Activated T-cell treated with anti-CD3 and anti-CD28 coated beads, Interleukin-2, amount 50 U/mL, for 1 hour (primary cell): ENCODE measurements at places on chromosomes 5 and 9.

DNA sequence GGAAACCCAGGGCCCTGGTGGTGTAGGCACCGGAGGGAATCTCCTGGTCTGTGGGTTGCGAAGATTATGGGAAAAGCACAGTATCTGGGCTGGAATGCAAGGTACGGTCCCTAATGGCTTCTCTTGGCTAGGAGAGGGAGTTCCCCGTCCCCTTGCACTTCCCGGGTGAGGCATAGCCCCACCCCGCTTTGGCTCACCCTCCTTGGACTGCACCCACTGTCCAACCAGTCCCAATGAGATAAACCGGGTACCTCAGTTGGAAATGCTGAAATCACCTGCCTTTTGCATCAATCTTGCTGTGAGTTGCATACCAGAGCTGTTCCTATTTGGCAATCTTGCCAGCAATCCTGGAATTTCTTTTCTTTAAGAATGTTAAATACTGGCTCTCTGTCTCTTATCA is 1429.1 kb downstream of the MAT2B start:
- no peak for DNase-seq

- no peak for DNase-seq
Measured at GRCh38 chr5:177336603-177337494, 14.6 kb downstream of the LMAN2 start.

- DNase-seq, result no peak
Measured at GRCh38 chr5:1244976-1245375, 19.8 kb downstream of the SLC6A18 start.

DNA sequence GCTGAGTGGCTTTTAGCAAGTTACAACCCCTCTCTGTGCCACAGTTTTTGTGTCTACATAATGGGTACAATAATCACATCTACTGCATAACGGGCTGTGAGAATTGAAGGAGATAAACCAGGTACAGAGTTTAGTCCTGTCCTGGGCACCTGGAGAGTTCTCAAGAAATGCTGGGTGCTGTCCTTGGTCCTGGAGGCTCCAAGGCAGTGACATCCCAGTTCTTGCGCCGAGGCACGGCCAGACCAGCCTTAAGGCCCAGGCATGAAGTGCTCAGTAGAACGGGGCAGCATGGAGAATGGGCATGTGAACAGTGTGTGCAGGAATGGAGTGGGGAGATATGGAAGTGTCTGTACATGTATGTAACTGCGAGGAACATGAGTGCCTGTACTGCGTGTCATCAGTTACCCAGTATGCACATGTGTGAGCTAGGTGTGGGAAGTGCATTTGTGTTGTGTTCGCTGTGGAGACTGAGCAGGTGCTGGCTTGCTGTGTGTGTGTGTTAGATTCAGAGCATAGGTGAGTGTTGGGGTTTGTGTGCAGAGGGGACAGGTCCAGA is 6.3 kb upstream of the UNC5A start:
- DNase-seq, result no peak

DNA sequence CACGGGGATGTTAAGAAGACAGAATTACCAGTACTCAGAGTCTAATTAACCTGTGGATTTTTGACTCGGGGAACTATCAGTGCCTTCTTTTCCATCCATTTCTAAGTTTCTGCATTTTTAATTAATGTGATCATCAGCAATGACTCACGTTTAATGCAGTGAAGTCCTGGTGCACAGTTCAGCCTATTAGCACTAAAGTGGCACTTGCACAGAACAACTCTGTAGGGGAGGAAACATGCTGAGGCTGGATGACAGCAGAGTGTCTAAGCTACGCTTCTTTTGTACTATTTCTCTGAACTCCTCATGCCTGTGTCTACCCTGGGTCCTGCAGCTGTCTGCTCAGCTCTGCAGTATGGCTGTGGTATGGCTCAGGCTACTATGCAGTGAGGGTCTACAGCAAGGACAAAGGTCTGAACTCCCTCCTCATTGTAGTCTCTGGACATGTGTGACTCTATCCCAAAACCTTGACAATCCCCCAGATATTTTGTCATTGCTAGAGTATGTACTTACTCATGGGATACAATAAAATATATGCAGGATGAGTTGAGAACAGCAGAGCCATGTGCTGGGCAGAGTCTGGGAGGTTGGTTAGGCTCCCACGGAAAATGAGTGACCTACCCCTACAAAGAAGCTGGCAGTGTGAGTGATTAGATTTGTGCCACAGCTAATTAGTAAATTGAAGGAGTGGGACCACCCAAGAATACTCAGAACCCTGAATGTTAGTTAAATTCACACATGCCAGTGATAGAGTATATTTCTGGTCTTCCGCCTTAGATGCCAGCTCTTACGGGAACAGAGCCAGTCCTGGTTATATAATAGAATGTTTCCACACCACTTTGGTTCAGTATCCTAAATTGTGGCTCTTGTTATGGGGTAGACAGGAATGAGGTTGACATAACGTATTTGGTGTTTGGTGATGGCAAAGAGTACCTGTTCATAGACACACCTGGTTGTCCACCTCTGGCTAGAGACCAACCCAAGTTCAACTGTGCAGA is 148.0 kb downstream of the GHR start:
- no peak for DNase-seq

GRCh38 chr5:74598731-74599130 is 41.8 kb downstream of the ENC1 start:
- DNase-seq, result no peak

GRCh38 chr5:94361161-94361560 is 257.2 kb downstream of the KIAA0825 start:
- DNase-seq, result no peak

DNA sequence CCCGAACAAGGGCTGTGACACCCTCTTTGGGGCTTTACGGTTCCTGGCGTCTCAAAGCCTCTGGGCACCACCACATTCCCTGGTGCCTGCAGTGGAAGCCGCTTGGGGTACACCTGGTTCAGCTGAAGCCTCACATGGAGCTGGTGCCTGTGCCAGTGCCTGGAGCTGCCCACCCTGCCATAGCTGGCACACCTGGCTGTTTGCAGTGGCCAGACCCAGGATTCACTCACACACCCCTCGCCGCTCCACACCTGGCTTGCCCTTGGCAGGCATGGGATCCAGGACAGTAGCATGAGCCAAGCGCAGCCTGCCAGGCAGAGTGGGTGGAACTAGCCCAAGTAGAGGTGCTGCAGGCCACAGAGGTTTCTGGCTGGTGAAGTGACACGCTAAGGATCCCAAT is 641.8 kb downstream of the TLE4 start:
- no peak for DNase-seq

DNA sequence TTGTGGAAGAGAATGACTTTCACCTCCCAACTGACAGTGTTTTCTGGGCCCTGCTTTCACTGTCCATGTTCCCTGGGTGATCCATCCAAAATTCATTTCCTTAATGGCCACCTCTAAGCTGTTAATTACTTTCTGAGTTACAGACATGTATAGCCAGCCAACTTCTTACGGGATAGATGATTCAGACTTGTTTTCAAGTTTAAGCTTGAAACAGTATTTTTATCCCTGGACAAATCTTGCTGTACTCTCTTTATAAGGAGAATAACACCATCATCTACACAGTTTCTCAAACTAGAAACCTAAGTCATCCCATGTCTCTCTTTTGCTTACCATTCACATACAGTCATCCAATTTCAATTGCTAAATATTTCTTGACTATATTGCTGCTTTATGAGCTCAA is 6.9 kb downstream of the FAM174A start:
- no peak for DNase-seq

DNA sequence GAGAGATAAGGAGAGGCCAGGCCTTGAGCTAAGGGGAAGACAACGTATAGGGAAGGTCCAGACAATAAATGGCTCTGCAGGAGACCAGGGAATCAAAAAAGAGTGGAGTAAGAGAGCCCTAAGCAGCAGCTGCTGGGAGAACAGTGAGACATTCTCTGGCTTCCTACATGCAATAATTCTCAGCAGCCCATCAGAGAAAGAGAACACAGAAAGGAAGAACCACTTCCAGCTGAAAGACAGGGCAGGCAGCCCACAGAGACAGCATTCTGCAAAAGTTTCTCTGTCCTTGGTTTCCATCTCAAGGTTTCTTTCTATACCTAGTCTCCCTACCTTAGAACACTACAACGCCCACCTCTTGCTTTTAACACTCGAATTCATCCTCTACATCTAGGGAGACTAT is 189.9 kb downstream of the DEPDC1B start:
- DNase-seq, result no peak

DNA sequence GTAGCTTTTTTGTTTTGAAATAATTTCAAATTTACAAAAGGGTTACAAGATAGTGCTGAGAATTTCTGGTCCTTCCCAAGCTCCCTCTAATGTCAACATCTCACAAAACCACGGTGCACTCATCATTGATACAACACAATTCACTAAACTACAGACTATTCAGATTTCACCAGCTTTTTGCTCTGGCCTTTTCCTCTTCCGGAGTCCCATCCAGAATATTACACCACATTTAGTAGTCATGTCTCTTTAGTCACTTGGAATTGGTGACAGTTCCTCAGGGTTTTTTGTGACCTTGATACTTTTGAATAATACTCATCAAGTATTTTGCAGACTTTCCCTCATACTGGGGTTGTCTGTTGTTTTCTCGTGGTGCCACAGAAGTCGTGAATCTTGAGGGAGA is 484.0 kb downstream of the GADD45G start:
- DNase-seq, result no peak

GRCh38 chr5:175820230-175820629 is 51.1 kb upstream of the CPLX2 start:
- DNase-seq, result no peak

DNA sequence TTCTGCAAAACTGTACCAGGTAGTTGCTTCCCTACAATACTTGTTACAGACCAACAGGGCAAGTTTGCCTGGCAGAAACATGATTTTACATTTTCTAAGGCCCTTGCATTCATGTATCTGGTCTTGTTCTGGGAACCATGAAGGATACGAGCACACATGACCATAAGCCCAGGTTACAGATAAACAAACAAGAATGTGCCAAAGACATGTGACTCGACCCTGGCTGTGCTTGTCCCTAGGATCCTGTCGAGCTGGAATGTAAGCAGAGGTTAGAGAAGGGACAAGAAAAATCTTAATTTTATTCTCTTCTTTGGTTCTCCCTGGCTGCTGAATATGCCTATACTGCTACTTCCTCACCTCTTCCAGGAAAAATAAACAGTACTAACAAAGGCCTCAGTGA is 32.5 kb downstream of the PTCH1 start:
- no peak for DNase-seq

GRCh38 chr5:1285883-1286291 is 9.0 kb downstream of the TERT start:
- DNase-seq, result peak; percentile 15

DNA sequence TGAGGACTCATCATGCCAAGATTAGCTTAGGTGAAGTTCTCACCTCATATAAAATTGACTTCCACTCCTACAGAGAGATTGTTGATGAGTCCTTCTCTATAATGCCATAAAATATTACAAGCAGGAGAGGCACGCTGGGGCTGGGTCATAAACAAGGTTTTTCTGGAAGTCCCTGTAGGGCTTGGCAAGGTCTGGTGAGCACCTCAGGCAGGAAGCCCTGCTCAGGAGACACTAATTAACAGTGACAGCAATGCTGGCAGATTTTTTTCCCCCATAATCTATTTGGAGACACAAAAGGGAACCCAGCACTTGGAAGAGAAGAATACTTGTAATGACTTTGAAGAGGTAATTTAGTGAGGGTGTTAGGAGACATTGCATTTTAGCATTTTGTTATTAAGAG is 118.7 kb downstream of the DIRAS2 start:
- DNase-seq, result no peak

DNA sequence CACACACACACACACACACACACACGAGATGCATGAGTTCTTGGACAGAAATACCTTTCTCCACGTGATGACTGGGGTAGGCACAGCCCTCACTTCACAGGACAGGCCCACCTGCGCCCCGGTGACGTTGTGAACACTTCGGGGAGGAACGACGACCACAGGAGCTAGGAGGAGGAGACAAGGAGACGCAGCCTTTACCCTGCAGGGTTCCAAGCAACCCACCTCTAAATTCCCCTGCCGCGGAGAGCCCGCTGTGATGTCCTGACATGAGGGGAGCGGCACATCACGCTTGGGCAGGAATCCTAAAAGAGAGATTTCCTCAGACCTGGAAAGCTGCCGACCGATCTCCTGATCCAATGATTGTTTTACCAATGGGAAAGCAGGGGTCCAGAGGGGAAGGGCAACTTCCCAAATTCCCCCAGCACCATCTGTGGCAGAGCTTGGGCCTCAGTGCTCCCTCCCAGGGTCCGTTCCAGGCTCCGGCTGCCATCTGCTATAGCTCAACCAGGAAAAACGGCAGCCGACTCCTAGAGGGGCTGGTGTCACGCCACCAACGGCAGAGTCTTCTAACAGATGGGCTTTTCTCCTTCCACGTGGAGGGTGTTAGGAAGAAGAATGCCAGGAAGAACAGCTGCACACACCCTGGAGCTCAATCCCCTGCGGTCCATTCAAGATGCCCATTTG is 10.1 kb downstream of the IGFBPL1 start:
- DNase-seq, result no peak

DNA sequence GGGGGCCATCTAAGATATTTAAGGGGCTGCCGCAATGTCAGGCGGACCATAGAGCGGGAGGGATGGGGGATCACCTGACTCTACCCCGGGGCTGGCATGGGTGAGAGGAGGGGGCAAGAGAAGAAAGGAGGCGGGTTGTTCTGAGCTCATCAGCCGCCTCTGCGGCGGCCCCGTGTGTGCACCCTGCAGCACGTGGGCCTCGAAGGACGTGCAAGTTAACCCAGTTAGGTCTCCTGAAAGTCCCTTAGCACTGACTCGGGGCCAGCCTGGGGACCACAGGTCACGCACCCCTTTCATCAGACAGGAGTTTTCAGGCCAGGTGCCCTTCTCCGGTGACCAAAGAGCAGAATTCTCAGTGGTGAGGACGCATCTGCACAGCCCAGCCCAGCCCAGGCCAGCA is 58.0 kb downstream of the UBE2QL1 start:
- DNase-seq, result no peak

- no peak for DNase-seq
Measured at GRCh38 chr9:90044710-90045151, 439.9 kb downstream of the GADD45G start.

GRCh38 chr9:137978262-137978714 is 100.7 kb downstream of the CACNA1B start:
- DNase-seq, result no peak

- no peak for DNase-seq
Measured at GRCh38 chr9:134442486-134443173, 116.4 kb downstream of the RXRA start.

- DNase-seq, result no peak
Measured at GRCh38 chr5:50749181-50749580, 82.7 kb downstream of the PARP8 start.

DNA sequence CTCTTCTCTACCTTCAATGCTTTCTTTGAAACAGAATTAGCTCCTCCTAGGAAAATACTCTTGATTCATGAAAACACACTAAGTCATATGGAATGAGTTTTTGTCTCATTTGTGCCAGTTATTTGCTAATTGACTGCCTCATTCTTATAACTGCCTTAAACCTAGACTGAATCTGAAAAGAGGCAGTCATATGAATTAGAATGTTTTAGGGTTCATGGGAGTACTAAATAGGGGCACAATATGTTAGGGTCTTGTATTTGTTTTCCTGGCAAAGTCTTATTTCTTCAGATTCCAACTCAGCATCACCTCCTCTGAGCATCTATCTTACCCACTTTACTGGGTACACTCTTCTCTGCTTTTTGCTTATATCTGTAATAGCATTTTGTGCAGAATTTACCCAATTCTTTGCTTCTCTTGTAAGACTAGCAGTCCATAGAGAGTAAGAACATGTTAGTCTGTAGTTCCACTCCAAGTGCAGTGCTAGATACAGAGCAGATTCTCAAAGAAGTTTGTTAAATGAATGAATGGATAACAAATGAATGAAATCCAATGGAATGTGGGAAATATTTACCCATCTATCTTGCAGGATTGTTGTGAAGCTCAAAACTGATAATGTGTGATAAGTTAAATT is 43.9 kb upstream of the ALDH1A1 start:
- no peak for DNase-seq
